ENCODE measurements at places on chromosomes 3 and 15.
A peak's percentile ranks its signal among the peaks of the same experiment; 100 is the strongest.

DNA sequence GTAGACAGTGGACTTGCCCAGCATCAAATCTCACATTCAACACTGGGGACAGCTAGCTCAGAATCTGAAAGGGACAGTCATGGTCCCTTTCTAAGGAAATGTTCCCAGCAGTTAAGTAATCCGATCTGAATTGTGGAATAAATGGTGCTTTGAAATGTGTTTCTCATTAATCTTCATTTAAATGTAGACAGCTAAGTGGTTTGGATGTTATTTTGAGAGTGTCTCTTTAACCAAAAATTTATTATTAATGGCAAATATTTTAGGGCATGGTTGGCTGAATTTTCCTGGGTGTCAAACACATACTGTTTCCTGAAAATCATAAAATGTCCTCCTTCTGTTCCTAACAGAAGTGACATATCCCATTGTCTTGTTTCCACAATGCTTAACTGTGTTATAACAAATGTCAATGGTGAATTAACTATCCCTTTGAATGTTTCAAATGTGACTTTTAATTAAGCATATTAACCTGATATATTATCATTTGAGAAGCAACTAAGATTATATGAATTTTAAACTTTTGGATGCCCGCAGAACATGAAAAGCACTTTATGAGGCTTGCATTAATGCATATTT is 210.8 kb downstream of the CHST2 start:
- DNase-seq: no peak

- no peak for DNase-seq
Observed at GRCh38 chr3:195182470-195182795, 88.5 kb downstream of the XXYLT1 start.

DNA sequence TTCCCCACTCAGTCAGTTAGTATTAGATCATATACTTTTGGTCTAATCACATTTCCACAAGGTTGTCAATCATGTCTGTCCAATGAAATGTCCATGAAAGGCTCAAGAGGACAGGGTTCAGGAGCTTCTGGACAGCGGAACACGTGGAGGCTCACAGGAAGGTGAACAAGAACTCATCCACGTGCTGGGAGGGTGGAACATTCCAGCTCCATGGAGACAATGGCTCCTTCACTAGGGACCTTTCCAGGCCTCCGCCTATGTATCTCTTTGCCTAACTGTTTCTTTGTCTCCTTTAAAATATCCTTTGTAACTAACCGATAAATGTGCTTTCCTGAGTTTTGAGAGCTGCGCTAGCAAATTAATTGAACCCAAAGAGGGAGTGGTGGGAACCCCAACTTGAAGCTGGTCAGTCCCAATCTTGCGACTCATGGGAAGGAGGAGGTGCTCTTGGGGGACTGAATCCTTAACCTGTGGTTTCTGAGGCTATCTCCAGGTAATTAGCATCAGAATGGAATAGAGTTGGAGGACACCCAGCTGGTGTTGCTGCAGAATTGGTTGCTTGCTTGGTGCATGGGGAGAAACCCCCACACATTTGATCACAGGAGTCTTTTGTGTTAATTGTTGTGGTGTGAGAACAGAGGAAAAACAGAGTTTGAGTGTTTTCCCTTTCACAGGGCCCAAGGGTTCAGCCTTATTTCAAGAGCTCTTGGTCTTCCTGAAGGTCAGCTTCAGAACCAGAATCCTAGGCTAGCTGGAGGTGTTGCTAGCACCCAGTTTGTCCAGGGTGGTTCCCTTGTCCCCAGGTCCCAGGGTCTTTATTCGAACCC is 3.0 kb upstream of the TKT start:
- no peak for DNase-seq

GRCh38 chr15:38053776-38054175 is 119.3 kb downstream of the TMCO5A start:
- no peak for DNase-seq

- no peak for DNase-seq
Observed at GRCh38 chr15:94600505-94600904, 369.1 kb downstream of the MCTP2 start.

DNA sequence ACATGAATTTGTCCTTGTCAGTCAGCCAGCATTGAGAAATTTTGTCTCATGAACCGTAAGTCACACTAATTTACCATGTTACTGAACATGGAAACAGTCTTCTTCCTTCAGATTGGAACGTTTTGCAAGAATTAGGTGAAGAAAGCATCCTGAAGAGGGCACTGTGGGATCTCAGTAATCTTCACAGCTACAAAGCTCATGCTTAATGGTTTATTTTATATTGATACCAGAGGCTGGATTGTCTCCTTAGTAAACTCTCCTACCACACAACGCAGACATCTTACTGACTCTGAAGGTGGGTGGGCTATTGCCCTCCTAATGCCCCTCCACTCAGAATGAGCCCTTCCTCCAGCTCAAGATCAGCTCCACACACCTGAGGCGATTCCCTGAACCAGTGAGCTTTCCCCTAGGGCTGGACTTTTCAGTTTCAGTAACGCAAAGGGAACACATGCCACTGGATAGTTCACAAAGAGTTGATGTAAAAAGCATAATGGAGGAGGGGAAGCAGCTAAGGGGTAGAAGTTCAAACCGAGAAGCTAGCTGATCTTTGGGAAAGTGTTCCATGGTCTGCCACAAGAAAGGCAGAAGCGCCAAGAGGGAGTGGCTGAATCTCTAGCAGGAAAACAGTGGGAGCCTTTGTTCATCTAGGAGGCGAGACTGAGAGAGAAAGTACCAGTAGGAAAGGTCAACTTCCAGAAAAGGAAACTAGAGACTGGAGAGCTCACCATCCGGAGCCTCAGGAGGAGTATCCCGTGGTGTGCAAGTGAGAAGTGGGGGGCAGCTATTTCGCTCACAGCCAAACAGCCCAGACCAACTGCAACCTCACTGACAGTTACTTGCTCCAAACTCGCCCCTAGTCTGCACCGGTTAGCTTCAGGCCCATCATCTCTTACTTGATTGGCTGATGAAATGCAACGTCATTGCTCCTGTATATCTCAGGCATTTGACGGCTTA is at the start of gene SLC9C1:
Gene SLC9C1 (minus strand): TSS at position 849 of the 954 bp plus-strand sequence. CDS start 7,425 bp downstream, outside the sequence.
- DNase-seq: peak; percentile 41

DNA sequence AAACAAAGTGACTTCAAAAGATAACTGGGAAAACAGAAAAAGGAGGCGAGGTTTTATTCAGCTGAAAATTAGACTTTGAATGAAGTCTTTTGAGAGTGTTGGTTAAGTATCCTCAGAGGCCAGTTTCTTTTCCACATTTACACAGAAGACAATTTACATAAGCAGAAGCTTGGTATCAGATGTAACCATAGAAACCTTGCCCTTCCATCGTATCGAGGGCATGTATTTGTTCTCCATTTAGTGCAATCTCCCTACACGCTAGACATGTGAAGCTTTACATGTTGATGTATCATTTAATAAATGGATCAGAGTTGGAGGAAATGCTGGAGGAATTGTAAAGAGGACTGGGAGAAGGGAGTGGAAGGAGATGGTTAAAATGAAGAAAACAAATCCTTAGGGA is 161.0 kb upstream of the CRBN start:
- no peak for DNase-seq

- DNase-seq: no peak
Observed at GRCh38 chr3:105806359-105806758, 62.5 kb downstream of the CBLB start.

DNA sequence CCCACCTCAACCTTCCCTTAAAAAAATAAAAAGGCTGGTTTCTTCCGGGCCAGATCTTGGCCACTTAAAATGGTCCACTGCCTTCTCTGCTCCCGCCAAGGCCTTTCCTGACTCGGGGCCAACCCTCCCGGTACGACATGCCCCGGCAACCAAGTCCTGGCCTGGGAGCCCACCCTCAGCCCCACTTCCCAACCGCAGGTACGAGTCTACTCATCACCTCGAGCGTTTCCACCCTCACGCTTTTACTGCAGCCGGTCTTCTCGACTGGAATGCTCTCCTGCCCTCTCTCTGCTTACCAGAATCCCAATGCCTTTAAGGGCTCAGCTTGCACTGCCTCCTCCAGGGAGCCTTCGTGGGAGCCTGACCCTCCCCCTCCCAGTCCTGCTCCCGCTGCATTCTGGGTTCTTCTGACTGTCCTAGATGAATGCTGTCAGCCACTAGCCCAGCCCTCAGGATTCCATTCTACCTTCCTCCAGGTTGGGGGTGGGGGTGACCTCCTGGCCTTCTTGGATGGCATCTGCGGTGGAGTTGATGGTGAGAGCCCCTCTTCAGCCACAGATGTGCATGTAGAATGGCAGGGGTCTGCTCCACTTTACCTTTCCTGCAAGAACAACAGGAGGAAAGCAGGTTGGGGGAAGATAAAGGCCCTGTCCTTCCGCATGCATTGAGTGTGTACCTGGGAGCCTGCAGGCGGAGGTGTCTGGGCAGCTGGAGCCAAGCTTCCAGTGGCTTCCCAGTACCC is 1.1 kb upstream of the CSRNP1 start:
- peak; percentile 53 for DNase-seq

DNA sequence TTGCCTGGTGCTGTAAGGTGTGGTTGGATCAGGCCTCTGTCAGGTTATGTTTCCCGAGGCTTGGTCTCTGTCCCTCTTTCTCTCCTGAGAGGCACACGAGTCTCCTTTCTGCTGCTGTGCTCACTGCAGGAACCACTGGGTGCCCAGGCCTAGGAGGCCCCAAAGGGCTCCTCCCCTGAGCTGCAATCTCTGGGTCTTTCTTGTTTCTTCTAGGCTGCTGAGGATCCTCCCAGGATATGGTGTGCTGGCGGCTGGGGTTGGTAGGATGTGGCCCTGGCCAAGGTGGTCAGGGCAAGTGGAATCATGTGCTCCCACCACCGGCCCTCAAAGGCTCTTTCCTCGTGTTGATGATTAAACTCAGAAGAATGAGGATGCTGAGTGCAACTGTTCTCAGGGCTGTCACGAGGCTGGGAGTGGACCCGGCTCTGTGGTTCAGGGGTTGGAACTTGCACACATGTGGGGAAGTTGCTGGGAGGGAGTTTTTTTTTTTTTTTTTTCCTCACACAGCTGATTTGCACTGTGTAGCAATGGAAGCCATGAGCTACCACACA is 43.6 kb upstream of the CTSH start:
- peak; percentile 49 for DNase-seq

GRCh38 chr15:83372434-83372891 is 74.7 kb upstream of the SH3GL3 start:
- no peak for DNase-seq

DNA sequence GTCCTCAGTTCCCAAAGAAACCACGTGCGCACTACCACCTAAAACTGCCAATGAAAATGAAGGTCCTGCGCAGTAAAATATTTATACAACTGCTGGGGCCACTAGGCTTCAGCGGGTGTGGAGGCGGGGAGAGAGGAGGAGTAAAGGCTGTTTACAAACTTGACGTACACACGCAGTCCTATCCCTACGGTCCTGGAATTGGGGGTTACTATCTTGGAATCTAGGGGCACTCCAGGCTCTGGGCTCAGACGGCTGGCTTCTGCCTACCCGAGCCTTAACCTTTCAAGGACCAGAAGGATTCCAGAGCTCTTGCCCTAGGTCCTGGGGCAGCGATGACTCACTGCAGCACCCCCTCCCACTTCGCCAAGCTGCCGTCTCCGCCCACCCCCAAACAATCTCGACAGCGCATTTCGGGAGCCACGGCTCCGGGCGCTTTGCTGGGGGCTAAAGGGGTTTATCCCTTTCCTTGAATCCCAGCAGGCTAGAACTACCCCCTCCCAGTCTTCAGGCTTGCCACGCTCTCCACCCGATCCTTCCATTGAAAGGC is 3.0 kb downstream of the ADAMTS9 start:
- peak; percentile 23 for DNase-seq

DNA sequence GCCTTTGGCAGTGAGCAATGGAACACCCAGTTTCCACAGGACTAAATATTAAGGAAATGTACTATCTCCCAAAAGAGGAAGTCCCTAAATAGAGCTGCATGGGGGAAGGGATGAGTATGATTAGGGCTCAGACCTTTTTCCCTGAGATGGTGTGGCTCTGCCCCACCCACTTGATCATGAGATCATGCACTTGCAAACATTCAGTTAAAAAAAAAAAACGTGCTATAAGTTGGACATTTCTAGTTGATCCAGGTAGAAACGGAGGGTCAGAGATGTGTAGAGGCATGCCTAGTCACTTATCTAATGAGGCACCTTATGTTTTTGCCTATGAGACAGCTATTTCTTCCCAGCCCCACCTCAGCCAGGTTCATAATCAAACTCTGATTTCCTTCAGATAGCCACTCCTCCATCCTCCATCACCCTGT is 24.5 kb upstream of the SSR3 start:
- DNase-seq: no peak

DNA sequence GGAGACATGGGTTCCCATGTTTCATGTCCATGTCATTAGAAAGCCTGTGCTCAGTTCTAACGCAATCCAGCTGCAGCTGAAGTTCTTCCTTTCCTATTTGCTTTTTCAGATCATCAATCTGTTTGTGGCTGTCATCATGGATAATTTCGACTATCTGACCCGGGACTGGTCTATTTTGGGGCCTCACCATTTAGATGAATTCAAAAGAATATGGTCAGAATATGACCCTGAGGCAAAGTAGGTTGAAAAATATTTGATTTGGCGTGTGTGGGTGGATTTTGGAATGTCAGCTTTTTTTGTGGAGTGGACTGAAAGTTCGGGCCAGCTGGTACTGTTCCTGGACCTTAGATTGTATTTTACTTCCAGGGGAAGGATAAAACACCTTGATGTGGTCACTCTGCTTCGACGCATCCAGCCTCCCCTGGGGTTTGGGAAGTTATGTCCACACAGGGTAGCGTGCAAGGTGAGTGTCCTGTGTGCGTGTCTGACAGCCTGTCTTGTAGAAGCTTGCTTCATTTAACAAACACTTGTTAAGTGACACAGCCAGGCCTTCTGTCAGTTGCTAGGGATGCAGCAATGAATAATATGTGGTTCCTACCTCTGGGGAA is 69.6 kb downstream of the CHDH start:
- no peak for DNase-seq

DNA sequence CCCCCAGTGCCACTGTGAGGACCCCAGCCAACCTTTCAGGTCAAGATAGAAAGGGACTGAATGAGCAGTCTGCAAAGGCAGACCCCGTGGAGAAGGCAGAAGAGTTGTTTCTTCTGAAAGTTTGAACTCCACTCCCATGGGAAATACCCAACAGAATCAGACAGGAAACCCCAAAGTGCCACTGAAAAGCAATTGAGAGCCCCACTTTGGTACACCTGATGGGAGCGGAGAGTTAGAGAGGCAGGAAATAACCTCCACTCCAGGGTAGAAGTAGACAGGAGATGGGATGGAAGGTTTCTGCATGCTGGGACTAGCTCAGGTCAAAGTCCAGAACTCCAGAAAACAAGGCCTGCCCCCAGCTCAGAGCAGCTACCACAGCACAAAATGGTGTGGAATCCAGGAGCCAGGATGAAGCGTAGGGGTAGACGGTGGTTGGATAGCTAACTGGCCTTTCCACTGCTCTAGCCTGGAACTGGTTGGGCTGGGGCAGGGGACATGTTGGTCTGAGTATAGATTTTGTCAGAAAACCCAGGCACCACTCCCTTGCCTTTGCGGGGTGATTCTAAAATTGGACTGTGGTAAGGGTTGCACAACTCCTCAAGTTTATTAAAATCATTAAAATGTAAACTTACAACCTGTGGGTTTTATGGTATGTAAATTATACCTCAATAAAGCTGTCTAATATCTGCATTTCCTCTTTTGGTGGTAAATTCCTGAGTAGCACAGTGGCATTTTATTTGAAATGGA is 1.9 kb upstream of the RAB43 start:
- DNase-seq: peak; percentile 33

Data from left colon (tissue), 2 donors.